ENCODE measurements at places on chromosomes 2 and 18.
A peak's percentile ranks its signal among the peaks of the same experiment; 100 is the strongest.

GRCh38 chr2:236550701-236551465 lies 18.7 kb upstream of the ACKR3 start:
- no peak for DNase-seq

DNA sequence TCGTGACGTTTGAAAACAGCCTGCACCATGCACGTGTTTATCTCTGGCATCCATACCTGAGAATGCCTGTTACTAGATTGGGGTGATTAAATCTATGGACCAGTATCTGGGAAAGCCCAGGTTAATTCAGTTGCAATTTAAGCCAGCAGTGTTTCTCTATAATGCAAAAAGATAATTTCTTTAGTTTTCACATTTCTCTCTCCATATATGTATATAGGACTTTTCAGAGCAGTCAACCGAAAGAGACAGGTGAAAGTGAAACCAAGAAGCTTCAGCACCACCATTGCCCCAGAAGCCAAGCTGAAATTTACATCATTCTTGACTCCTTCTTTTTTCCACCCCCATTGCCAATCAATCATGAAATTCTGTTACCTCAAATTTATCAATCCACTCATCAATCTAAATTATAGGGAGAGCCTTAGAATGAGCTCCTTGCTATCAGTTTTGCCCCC lies 2.7 kb upstream of the LRP2 start:
- no peak for DNase-seq

DNA sequence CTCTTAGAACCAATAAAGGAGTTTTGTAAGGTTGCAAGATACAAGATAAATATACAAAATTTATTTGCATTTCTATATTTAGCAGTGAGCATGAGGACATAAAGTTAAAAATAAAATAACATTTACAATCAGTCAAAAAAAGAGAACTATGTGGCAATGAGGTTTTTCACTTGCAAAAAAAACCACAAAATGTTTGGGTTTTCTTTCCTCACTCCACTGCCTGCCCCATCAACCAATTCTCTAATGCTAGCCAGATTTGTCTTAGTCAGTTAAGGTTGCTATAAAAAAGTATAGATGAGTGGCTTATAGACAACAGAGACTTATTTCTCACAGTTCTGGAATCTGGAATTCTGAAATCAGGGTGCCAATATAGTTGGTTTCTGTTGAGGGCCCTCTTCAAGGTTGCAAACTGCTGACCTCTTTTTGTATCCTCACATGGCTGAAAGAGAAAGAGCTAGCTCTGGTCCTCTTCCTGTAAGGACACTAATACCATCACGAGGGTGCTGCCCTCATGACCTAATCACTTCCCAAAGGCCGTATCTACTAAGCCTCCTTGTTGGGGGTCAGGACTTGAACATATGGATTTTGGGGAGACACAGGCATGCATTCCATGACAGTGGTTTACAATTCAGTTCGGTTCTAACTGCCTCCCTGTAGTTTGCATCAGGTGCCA lies 566.2 kb downstream of the GALR1 start:
- no peak for DNase-seq

GRCh38 chr2:172806493-172806892 lies 70.8 kb downstream of the RAPGEF4 start:
- peak; percentile 47 for DNase-seq

DNA sequence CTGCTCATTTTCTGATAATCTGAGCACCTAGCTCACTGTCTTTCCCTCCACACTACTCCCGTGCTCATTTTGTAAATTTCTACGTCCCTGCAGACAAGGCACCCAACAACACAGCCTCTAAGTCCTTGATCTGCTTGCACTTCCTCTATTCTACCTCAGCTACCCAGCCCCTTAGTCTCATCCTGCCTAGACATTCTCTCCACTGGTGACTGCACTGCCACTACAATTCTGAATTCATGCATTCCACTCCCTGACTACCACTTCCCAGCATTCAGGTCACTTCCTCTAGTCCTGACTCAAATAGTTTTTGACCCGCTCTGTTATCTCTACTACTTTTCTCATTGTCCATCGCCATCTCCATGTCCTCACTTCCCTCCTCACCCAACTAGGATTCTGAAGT lies 155.7 kb downstream of the DYM start:
- peak; percentile 2 for DNase-seq

DNA sequence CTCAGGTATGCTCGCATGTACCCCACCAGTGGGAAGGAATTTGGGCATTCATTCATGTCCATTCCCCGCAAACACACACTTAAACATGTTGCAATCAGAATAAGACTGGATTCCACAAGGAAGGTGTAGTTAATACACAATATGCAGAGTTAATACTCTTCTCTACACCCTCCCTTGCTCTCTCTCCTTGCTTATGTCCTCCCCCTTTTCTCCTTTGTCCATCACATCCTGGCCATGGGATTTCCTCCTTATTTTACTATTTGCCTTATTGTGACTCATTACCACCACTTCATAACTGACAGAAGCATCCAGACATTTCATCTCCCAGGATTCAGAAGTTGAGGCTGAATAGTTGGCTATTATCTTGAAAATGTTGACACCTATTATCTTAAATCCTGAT lies 473.8 kb upstream of the SPHKAP start:
- DNase-seq: peak; percentile 14

DNA sequence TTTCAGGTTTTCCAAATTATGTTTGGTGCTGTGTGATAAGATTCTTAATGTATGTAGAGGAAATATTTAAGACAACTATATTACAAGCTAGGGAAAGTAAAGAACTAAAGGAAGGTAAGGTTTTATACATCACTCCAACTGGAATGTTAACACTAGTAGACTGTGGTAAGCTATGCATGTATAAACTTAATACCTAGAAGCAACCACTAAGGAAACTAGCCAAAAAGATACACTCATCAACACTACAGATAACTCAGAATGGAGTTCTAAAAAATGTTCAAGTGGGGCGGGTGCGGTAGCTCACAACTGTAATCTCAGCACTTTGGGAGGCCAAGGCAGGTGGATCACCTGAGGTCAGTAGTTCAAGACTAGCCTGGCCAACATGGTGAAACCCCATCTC lies 37.8 kb upstream of the MALL start:
- DNase-seq: peak; percentile 58

DNA sequence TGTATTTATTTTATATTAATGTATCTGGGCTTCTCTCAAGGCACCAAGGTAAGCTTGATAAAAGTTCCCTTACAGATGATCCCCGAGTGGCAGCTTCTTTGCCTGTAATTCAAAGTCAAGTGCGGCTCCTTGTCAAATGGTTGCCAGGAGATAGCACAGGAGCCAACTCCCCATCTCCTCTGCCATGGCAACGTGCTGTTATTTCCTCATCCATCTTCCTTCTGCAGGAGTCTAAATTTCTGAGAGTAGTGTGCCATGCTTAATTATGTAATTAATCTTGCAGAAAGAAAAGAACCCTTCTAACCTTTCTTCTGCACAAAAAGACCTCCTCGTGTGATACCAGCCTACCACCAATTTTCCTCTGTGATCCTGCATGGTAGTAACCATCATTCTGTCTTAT lies 46.2 kb upstream of the ACMSD start:
- DNase-seq: no peak

- no peak for DNase-seq
These were observed 4.1 kb upstream of the GCG start for GRCh38 chr2:162156149-162156548.

DNA sequence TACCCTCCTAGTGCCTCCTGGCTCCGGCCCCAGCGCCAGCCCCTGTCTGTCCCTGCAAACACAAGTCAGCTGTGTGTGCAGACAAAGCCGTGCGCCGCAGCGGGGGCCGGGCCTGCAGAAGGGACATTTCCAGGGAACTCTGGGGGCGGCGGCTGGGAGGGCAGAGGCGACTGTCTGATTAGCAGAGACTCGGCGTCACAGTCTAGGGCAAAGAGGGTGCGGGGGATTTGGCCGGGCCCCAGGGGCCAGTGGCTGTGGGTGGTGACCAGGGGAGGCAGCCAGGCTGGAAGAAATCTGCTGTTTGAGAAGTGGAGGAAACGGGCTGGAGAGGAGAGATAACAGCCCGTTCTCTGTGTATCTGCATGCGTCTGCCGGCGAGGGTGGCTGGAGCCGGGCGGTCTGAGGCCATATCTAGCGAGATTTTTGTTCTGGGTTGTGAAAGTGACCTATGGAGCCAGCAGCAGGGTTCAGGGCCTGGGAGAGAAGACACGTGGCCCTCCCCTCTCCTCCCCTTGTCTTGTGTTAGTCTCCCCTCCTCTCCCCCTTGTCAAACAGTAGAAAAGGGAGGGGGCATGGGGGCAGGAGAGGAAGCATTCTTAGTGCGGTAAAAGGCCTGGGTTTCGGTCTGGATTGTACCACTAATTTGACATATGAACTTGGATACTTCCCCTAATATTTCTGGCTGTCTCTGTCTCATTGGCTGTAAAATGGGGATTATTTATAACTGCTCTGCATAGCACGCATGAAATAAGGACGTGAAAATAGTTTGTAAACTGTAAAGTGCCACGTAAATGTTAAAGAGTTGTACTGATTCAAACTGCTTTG lies 169.4 kb downstream of the SMAD7 start:
- DNase-seq: no peak

- DNase-seq: no peak
These were observed 29.8 kb upstream of the ZNF407 start for GRCh38 chr18:74567822-74568221.

GRCh38 chr2:236666646-236667204 lies 97.1 kb downstream of the ACKR3 start:
- no peak for DNase-seq

DNA sequence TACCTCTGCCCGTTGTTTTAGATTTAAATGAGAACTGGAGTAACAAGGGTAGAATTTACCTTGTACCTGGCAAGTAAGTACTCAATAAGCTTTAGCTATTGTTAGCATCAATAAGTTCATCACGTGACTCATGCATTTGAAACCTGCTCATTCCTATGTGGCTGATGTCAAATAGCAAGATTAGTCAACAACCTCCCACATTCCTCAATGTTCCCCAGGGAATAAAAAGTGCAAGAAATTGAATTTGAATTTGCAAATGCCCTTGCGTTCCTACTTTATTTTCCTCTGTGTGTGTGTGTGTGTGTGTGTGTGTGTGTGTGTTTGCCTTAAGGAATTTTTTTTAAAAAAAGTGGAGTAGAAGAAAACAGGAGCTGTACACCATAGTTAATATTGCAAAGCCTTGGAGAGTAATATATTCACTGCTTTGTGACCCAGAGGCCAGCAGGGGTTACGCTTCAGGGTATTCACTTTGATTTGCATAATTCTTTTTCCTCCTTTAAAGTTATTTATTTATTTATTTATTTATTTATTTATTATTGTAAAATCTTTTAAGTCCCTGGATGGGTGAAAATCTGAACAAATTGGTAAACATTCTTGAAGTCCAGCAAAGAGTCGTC lies 43.9 kb upstream of the DNAH7 start:
- peak; percentile 69 for DNase-seq

DNA sequence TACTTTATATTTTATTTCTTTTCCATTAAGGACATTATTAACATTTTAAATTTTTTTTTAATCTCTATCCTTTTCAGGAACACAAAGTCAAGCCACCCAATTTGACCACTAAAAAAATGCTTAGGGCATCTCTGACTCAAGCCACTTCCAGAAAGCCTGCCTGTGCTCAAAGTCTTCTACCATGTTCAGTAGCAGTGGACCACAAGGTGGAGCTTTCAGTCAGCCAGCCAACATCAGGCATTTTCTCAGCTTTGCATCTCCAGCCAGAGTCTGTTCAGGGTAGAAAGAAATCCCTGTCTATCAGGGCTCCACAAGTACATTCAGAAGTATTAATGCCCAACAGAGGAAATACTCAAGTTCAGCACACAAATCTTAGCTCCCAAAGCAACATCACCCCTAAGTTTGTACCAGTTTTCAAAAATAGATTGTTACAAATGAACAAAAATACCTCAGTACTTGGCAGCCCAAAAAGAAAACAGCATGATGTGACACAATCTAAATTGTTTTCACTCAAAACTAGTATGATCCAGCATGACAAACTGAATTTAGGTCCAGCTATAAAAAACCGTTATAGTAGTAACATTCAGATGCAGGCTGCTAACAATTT lies 37.6 kb downstream of the C18orf63 start:
- DNase-seq: peak; percentile 60

DNA sequence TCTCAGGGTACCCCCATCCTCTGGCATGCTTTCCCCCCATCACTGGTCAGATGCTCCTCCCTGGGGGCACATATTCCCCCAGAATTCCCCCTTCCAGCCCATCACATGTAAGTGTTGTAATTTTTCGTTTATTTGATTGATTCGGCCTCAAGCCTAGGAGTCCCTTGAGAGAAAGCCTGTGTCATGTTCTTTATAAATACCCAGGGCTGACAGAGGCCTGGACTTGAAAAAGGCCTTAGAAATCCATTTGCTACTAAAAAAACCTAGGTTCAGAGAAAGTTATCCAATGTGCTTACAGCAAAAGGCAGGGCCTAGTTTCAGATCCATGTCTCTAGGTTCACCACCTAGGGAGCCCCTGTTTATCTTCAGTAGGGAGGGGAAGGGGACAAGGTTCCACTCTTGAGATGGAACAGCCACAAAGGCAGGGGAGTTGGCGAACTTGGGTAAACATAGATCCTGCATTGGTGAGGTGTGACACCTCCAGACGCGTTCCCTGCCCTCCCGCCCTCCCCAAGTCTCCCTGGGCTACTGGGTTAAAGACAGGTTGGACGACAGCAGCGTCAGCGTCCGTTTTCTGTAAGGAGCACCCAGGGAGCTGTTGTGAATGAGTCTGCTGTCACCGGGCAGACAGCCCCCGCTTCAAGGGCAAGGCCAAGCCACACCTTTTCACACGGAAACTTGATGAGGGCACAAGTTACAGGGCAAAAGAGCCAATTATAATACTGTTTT lies 147.8 kb downstream of the EN1 start:
- DNase-seq: no peak
